CD8-positive, alpha-beta memory T cell (primary cell): ENCODE measurements at places on chromosomes 11 and 22. TPM values are rescaled to one million over a fixed set of nuclear protein-coding genes. Genes with fewer than 3 reads are reported as not detected.

DNA sequence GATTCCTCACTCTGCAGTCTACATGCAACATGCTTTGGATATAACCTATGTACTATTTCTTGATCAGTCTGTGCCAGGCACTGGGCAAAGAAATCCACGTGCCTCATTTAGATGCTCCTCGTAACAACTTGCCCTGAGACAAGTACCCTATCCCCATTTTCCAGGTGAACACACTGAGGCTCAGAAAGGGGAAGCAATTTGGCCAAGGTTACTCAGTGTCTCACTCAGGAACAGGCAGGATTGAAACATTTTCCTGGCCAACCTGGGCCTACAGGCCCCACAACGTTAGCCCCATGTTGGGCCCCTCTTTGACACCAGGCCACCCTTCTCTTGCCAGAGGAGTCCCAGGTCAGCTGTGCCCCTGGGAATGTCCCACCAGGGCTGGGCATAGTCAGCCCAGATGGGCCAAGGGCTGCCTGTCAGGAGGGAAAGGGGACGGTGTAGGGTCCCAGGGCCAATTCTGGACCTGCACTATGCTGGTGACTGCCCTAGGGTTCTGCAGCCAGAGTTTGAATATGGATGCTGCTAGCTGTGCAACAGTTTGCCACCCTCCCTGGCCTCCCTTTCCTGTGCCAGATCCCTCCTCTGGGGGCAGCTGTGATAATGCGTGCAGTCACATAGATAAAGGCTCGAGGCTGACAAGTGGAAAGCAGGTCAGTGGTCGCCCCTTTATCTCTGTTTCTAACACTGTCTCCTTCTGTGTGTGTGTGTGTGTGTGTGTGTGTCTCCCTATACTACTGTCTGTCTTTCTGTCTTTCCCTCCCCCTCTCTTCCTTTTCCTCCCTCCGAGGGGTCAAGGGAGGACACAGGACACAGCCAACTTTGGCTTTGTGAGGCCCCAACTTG, 10.4 kb upstream of the EMID1 start:
- DNase-seq = no peak

DNA sequence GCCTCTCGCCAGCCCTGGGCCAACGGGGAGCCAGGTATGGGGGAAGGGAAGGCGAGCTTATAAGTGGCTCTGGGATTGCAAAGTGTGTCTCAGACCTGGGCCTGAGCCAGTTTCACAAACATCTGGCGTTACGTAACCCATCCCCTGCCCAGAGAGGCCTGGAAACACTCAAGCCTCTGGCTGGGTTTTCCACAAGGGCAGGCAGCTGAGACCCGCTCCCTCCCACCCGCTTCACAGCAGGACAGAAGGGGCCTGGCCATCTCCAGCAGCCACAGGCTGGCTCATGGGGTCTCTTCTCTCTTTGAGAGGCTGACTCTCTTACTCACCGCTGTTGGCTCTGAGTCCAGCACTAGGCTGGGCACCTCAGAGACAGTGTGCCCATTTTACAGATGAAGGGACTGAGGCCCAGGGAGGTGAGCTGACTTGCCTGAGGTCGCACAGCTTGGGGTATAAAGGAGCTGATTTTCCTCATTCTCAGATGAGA, 44.5 kb downstream of the TRIOBP start:
- DNase-seq = no peak

GRCh38 chr11:127997594-127997993, 589.8 kb downstream of the ETS1 start:
- DNase-seq = no peak

The PYGM gene
- total RNA-seq = 2.2 TPM

GRCh38 chr11:121236115-121237001, 56.2 kb upstream of the SC5D start:
- no peak for DNase-seq

DNA sequence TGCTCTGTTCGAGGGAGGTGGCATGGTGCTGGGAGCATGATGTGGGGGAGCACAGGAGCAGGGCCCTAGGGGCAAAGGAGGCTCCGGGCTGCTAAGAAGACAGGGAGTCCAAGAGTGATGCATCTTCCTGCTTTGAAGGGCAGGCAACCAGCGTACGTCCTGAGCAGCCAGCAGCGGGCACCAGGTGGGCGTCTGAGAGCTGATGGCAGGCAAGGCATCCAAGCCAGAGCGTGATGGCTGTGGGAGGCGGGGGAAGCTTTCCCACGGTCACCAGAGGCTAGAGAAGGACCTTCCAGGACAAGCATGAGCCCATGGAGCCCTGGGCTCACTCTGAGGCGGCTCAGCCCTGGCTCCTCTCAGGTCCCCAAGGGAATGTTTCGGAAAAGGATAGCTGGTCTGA, 32.2 kb downstream of the BRD1 start:
- no peak for DNase-seq

- DNase-seq = no peak
Observed at GRCh38 chr11:11043721-11044120, 185.9 kb upstream of the ZBED5 start.

DNA sequence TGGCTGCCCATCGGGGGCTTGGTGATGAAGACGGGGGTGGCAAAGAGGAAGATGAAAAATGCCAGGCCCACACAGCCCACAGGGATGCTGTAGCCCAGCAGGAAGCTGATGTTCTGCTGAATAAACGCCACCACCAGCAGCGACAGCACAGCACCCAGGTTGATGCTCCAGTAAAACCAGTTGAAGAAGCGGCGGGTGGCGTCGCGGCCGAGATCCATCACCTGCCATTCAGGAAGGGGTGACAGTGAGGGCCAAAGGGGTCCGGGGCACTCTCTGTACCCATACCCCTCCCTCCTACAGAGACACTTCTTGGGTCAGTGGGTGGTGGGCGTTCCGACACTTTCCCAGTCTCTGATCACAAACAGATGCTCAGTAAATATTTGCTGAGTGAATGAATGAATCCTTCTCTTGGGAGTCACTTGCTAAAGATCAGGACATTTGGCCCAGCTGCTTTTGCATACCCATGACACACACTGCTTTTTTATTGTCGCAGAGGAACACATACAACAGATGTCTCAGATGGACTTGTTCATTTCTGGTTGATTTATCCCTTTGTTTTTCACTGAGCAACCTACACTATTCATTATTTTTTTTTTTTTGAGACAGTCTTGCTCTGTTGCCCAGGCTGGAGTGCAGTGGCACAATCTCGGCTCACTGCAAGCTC, 5.2 kb downstream of the SLC15A3 start:
- DNase-seq = no peak

The HEPHL1 gene
- total RNA-seq = not detected

DNA sequence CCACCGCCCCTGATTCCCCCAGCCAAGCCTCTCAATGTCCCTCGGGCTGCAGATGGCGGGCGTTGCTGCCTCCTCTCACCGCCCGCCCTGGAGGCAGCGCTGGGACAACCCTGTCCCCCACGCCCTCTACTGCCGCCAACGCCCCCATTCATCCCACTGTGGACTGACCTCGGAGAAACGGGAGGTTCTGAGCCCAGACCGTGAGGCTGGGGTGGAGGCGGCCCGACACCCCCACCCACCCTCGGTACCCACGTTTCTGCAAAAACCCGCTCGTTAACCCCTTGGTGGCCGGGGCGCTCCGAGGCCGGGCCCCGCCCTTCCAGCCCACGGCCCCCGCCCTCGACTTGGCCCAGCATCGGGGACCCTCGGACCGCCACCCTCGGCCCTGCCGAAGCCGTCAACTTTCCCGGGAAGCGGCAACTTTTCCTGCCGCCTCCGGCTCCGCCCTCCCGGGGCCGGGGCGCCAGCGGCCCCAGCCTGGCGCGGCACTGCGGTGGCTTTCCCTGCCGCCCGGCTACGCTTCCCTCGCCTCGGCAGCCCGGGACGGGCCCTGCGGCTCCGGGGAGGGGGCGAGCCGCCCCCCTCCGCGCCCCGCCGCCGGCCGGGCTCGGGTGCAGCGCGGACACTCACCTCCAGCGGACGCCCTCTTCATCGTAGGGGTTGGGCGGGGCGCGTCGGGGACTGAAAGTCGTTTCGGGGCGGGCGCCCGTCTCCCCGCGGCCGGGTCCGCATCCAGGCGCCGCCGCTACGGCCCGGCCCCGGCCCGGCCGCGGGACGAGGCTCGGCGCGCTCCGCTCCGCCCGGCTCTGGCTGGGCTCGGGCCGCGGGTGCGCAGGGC, 458 bp downstream of the RTN4R start:
- no peak for DNase-seq

GRCh38 chr22:24051568-24051967, 40.5 kb downstream of the CABIN1 start:
- DNase-seq = no peak

DNA sequence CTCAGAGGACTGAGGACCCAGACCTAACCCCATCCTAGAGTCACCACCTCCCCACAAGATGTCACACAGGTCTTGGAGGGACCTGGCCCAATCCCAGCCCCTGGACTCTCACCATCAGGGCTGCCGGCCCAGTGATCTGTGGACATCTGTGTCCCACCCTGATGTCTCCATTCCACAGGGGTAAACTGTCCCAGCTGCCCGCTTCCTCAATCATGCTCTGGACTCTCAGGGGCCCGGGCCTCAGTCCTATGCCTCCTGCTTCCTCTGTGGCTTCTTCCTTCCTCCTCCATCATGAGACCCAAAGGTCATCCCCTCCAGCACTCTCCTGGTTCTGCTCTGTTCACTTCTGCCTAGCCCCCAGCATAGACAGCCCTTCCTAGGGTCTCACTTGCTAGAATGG, 32.2 kb downstream of the ARAP1 start:
- no peak for DNase-seq

GRCh38 chr11:64241241-64241490, 271 bp downstream of the FKBP2 start:
- no peak for DNase-seq

The OR10A2 gene
- total RNA-seq = not detected

The TMPRSS13 gene
- total RNA-seq = 1.4 TPM

The LMNTD2 gene
- 1.2 TPM for total RNA-seq

The OR5M8 gene
- total RNA-seq = not detected

DNA sequence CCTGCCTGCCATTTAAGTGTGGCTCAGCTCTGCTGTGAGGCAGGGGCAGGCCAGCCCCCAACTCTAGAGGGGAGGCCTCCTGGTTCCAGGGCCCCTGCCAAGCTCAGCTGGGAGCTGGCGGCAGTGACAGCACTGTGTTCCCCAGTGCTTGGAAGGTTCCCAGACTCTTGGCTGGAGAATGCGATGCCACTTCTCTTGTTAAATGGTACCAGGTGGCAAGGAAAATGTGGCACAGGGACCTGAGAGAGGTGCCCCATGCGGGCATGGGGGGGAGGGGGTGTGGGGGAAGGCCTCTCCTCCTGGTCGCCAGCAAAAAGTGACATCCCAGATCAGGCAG, 8.4 kb upstream of the TNFRSF13C start:
- DNase-seq = no peak

The TRPM5 gene
- total RNA-seq = not detected

DNA sequence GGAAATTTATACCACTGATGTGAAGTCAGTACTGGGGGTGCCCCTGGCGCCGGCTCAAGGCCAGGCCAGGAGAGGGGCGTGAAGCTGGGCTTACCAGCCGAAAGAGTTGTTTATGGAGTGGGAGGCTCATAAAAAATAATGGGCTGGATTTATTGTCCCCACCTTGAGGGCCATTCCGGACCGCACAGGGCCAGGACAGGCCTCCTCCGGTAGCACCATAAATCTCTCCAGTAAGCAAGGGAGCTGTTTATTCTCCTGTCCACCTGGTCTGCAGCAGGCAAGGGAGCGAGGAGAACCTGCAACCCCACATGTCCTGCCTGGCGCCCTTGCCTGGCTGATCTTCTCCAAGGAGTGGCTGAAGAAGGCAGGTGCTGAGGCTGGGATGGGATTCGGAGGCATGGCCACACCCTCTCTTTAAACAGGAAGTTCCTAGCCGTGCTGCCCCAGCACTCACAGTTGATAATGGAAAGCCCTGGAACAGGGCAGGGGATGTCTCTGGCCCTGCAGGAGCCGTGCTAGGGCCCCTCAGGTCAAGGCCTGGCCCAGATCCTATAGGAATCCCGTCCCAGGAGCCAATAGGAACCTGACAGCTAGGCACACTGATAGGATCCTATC, 65.1 kb downstream of the SCUBE1 start:
- DNase-seq = no peak

The C22orf15 gene
- total RNA-seq = 0.81 TPM

DNA sequence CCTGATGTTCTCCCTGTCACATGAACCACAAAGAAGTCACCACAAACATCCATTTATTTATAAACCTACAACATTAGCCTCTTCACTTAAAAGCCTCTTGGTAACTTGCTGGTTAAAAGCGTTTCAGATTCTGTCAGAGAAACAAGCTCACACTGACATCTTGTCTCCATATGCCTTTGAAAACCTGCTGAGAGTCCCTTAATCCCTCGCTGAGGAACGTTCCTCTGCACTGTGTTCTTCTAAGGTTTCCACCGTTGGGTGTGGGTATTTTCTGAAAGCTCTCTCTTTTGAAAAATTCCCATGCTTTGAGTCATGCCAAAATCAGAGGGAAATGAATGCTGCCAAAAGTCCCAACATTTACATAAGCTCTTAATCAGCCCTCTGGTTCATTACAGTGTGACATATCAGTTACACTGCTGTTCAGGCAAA, 149.8 kb downstream of the CCDC34 start:
- no peak for DNase-seq

The CCDC73 gene
- not detected for total RNA-seq

DNA sequence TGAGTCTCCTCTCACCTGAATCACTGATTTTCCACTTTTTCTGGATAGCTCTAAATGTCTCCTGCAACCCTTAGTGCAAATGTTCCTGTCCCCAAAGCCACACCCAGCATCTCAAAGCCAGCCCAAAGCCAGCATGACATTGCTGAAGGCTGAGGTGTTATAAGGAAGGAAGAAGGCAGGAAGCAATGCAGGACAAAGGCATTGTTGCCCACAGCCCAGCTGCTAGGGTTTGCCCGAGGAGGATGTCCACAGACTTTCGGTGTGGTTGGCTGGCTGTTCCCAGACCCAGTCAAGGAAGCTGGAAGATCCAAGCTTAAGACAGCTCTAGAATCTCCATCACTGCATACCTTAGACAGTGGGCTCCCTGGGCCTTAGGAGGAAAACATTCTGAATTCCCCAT, 23.5 kb downstream of the CHST1 start:
- DNase-seq = no peak

The C11orf52 gene
- total RNA-seq = not detected

The MB gene
- total RNA-seq = 2.5 TPM

GRCh38 chr11:113396690-113397089, 9.1 kb downstream of the ANKK1 start:
- DNase-seq = no peak

- DNase-seq = no peak
Observed at GRCh38 chr11:130645164-130645842, 196.9 kb downstream of the ADAMTS15 start.

- DNase-seq = peak; percentile 49
Observed at GRCh38 chr22:46592390-46592872, 27.8 kb upstream of the GRAMD4 start.

DNA sequence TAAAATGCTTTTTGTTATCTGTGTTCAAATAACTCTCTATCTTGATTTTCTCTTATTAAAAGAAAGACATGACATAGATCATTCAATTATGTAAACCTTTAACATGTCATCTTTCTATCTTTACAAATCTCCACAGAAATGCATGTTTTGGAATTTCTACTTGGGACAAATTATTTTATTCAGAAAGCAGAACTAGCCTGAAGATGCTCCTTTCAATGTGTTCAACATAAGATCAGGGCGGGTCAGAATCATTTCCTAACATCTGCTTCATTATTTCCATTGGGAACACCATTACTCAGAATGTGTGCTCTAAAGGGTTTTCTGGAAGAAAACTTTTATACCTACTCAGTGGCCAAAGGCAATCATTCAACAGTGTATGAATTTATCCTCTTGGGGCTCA, at the start of gene OR5AL1:
TSS of gene OR5AL1 (plus strand) at position 301 of the 400 bp plus-strand sequence.
- DNase-seq = no peak

GRCh38 chr11:87290304-87290922, 252.7 kb downstream of the TMEM135 start:
- no peak for DNase-seq

- no peak for DNase-seq
Observed at GRCh38 chr22:46879083-46879482, 116.6 kb downstream of the TBC1D22A start.

The GLYATL2 gene
- total RNA-seq = not detected

The DDX17 gene
- 358 TPM for total RNA-seq
